ENCODE measurements at places on chromosomes 1 and 21.

- DNase-seq = no peak
These were observed 41.7 kb downstream of the PLXNA2 start for GRCh38 chr1:208202333-208202995.

DNA sequence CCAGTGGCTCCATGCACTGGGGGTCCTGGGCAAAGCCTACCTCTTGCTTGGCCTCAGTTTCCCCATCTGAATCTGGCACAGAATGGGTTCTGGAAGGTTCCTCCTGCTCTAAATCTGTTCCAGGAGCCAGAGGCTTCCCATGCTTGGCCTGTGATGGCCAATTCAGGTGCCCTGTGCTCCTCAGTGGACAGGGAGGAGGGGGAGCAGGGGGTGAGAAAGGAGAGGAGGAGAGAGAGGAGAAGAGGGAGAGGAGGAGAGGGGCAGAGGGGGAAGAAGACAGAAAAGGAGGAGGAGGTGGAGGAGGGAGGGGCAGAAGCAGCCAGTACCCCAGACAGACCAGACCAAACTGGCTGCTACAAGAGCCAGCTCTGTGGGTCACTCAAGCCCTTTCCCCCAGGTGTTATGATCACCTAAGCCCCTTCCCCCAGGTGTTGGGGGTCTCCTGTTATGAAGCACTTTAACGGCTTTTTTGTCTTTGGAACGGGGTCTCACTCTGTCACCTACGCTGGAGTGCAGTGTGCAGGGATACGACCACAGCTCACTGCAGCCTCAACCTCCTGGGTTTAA is 43.7 kb downstream of the TRIM11 start:
- no peak for DNase-seq

DNA sequence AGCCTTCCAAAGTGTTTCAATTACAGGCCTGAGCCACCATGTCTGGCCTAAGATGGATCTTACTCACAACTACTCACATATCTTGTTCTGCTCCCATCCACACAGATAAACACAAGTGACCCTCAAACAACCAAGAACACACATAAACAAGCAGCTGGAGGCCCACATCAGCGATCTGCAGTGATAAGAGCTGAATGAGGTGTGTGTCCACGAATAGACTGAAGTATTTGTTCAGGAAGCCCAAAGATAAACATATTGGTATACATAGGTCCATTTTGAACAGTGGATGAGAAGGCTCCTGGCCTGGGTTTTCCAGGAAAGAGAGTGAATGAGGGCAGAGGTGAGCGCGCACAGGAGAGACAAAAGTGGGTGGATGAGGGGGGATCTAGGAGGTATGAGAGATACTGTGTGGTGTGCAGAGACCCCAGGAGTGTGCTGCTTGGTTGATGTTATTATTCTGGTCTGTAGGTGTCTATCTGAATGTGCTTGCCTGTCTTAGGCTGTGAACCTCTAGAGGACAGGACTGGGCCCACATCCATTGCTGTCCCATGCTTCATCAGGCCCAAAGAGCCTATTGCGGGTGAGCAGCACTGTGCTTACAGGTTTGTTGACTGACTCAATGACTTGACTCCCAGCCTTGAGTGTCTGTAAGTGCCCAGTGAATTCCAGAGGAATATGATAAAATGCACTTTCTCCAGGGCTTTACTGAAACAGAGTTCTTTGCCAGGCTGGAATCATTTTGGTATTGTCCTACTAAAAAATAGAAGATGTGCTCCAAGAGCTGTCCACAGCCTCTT is 79.9 kb upstream of the ATP1A1 start:
- no peak for DNase-seq

GRCh38 chr1:179318491-179318890 is 24.9 kb downstream of the SOAT1 start:
- DNase-seq = no peak

DNA sequence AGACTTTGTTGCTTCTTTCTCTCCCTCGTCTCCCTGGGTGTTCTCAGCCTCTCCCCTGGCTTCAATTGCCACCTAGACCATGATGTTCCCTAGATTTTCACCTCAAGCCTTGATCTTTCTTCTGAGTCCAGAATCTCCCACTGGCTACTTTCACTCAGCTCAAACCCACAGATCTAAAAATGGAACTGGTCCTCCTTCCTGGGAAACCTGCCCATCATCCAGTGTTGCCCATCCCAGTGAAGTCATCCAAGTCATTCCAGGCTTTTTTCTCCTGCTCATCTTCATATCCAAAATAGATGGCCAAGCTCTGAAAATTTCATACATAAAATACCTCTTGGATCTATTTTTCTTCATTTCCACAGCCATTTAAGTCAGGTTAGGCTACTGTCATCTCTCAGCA is 347.4 kb downstream of the KCNH1 start:
- DNase-seq = no peak

DNA sequence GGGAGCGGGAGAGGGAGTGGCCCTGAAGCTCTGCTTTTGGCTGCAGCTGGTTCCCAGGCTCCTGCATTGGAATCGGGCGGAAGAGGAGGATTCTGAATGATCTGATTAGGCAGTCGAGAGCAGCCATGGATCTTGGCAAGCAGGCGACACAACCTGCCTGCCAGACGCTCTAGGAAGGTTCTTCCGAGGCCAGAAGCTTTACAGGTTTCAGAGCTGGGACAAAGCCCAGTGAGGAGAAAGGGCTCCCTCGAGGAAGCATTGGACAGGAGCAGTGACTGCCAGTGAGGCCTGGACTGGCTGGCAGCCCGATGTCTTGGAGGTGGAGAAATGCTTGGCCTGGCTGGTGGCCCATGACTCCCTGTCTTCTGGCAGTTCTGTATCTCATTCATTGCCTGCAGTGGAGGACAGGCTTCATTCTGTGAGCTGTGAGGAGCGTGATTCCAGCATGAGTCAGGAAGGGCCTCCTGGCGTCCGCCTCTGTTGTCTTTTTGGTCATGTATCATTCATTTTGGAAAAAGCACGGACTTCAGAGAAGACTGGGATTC is 132.7 kb upstream of the IPO9 start:
- DNase-seq = peak; percentile 67

GRCh38 chr1:28115267-28115666 is 26.9 kb upstream of the EYA3 start:
- no peak for DNase-seq

DNA sequence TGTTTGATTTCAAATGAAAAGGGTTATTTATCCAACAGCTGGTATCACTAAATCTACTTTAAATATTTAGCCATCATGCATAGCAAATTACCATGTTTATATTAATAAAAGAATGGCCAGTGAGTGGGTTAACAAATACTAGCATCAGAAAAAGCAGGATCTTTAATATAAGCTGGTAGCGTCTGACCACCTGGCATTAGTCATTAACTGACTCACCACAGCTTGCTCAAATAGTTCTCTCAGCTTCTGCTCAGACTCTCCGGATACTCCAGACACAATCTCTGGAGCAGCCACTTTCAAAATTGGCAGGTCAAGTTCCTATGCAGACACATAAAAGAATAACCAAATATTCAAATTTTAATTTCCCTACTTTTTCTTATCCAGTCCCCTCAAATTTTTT is 29.6 kb downstream of the NVL start:
- DNase-seq = no peak

GRCh38 chr1:20138961-20139550 is at the start of gene PLA2G2F:
TSS of gene PLA2G2F (plus strand) at chr1:20139323. CDS start at chr1:20139428, 105 bp downstream.
- DNase-seq = no peak

- no peak for DNase-seq
These were observed 10.8 kb downstream of the NTMT2 start for GRCh38 chr1:170156594-170156993.

DNA sequence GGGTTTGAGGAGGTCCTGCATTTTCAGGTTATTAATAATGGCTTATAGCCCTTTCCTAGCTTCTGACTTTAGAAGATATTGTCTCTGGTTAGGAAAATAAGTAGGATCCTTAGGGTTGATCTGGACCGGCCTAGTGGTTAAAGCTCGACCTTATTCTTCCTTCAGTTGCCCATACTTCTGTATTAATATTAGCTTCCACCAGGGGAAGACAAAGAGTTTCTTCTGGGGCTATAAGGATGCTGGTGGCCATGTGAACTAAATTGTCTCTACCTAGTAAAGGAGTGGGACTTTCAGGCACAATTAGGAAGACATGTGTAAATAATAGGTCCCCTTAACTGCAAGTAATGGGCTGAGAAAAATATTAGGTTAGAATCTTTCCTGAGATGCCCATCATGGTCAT is 20.6 kb upstream of the FCGR2A start:
- DNase-seq = no peak

DNA sequence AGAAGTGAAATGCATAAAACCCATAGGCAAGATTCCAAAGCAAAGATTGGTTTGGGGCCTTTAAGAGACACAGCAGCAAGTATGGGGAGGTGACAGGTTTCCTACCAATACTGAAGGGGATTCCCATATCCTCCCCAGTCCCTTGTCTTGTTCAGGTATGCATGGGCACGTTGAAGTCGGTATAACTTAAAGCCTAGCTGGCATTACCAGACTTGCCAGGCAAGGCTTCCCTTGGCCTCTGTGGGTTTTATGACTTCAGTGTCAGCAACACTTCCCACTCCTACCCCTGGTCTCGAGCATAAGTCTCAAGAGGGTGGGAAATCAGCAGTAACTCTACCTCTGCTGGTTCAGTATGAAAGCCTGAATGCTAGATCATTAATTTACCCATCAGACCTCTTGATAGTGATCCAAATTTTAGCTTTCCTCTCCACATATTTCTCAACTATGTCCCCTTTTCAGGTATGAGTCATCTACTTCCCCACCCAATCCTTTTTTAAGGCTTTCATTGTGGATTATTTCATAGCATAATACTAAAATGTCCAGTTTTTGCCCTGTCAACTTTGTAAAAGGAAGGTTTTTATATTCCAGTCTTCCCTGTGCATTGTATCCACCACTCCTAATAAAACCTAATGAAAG is 6.8 kb downstream of the CYP4X1 start:
- no peak for DNase-seq

DNA sequence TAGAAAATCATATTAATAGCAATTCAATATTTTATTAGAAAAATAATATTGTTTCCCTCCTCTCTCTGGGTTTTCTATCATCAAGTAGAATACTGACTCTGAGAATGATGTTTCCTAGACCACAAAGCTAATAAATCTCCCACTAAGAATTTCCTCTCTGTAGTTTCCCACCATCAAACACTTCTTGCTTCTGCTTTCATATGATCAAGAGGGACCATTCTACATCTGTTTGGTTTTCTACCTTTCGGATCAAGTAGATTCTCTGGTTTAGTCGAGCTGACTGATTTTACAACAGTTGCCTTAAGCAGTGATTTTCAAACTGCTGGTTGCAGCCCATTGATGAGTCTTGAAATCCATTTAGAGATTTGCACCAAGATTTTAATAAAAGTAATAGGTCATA is 240.2 kb upstream of the PTBP2 start:
- no peak for DNase-seq

- DNase-seq = no peak
These were observed 26.9 kb downstream of the IGSF21 start for GRCh38 chr1:18134324-18135046.

- DNase-seq = peak; percentile 53
These were observed 800 bp downstream of the HIPK1 start for GRCh38 chr1:113929750-113930498.

- no peak for DNase-seq
These were observed 399 bp upstream of the PTPRC start for GRCh38 chr1:198638441-198638840.

DNA sequence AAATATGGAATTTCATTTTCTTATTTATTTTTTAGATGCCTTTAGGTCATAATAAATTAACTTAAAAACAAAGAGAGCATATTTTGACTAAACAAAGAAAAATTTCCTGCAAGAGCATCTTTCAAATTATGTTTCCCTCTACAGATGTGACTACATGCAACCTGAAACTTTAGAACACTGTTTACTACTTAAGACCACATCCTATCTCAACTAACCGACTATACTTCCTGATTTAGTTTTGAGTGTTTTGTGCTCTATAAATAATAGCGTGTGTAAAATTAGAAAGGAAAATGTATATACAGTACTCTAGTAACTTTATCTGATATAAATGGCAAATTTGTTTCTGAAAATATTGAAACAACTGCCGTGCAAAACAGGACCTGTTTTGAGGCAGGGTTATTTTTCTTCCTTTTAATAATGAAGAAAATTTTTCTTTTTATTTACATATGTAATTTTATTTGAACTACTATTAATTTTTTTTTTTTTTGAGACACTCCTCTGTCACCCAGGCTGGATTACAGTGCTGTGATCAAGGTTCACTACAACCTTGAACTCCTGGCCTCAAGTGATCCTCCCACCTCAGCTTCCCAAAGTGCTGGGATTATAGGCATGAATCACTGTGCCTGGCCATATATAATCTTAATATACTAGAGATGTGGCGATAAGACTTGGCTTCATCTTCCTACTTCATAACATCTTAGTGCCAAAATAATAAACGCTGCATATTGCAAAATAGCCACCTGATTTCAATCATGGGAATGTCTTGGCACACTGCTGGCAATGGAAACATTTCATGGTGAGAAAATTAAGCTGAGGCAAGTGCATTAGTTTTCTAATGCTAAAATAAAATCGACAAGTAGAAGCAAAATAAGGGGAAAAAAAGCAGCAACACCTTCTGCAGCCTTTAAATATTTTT is 12.3 kb downstream of the ZRANB2 start:
- no peak for DNase-seq

DNA sequence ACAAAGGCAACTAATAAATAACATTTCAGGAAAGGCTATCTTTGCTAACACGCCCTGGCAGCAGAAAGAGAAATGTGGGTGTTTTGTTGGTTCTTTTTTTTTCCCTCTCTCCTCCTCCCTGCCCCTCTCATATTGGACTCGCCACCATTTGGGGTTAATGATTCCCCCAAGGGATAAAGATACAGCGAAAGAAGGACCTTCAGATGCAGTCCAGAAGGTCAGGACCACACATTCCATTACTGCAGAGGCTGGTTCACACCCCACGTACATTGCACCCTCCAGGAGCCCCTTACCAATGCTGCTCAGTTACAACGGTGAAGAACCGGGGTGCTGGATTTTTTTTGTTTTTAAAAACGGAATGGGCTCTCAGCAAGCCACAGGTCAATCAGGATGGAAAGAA is 156.9 kb upstream of the TIAM1 start:
- DNase-seq = no peak

- no peak for DNase-seq
These were observed 11.7 kb upstream of the UCK2 start for GRCh38 chr1:165815725-165816124.

DNA sequence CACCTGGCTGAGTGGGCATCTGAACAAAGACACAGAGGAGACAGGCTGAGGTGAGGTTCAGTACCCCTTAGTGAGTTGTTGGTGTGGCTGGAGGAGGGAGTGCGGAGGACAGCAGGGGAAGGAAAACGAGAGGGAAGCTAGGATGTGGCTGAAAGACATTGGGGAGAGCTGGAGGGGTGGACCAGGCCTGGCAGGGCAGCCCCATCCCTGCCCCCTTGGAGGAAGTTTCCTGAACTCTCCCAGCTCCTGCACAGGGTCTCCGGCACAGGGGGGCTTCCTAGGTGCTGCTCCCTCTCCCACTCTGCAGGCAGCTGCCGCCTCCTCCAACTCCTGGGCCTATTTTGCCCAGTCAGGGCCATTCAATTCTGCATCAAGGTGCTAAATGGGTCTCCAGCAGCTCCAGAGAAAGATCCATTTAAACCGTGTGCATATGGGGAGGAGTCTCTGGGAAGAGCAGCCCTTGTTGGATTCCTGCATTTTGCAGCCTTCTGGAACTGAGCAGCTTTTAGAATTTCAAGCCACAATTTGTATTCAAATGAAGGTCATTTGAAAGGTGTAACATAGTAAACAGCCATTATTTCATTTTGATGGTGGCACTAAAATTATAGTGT is 193.9 kb downstream of the CAMTA1 start:
- no peak for DNase-seq

- no peak for DNase-seq
These were observed 33.5 kb upstream of the BMP8B start for GRCh38 chr1:39822146-39822545.

Data from frontal cortex (tissue), 4 donors.